ENCODE measurements at places on chromosomes 4 and X.
A peak's percentile ranks its signal among the peaks of the same experiment; 100 is the strongest.

DNA sequence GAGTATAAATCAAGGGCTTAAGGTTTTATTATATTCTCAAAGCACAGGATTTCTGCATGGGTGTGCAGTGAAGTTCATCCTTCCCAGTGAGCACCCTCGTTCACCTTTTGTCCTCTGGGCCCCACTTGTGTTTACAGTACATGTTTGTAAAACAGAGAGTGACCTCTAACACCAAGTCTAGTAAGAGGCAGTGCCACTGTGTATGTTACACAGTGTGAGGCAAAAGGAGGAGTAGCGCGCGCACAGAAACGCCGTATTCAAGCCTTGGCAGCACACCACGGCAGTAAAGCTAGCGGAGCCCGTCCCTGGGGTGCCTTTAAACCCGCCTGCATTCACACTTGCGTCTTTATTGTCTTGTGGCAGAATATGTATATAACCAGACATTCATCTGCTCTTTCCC, 51.9 kb downstream of the CCNI start:
- no peak for DNase-seq

DNA sequence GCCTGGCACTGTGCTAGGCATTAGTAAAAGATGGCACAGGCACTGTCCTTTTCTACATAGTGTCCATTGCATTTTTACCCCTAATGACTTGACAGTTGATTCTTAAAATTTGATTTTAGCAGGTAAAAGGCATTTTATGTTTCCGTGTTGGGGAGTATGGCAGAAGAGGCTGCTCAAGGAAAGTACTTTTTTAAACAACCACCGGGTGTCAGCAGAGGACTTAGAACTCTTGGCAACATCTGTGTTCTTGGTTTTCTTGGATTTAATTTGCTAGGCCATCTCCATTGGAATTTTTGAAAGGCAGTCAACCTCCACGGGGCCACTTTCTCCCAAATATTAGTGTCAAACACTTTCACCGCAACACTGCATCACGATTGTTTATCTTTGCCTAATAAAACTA, 102.9 kb downstream of the TSPAN7 start:
- DNase-seq = no peak

- no peak for DNase-seq
Observed at GRCh38 chr4:3404546-3404945, 37.2 kb upstream of the HGFAC start.

DNA sequence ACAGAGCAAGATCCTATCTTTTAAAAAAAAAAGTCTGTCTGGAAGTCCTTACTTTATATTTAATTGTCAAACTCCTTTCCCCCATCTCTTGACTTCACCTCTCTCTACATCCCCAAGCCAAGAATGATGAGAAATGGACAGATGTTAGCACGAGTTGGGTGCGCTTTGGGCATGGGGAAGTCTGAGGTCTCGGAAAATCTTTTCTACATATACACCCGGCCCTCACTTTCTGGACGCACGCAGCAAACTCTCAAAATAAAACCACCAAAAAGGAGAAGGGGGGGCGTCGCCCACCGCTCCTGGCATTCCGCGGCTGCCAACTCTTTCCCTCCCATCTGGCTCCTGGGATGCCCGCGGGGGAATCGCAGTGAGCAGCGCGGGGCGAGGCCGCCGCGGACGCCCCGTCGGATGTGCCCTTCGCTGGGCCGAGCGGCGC, 756 bp downstream of the IGFBP7 start:
- DNase-seq = no peak

GRCh38 chr4:89837993-89838390, 1.0 kb upstream of the SNCA start:
- no peak for DNase-seq

DNA sequence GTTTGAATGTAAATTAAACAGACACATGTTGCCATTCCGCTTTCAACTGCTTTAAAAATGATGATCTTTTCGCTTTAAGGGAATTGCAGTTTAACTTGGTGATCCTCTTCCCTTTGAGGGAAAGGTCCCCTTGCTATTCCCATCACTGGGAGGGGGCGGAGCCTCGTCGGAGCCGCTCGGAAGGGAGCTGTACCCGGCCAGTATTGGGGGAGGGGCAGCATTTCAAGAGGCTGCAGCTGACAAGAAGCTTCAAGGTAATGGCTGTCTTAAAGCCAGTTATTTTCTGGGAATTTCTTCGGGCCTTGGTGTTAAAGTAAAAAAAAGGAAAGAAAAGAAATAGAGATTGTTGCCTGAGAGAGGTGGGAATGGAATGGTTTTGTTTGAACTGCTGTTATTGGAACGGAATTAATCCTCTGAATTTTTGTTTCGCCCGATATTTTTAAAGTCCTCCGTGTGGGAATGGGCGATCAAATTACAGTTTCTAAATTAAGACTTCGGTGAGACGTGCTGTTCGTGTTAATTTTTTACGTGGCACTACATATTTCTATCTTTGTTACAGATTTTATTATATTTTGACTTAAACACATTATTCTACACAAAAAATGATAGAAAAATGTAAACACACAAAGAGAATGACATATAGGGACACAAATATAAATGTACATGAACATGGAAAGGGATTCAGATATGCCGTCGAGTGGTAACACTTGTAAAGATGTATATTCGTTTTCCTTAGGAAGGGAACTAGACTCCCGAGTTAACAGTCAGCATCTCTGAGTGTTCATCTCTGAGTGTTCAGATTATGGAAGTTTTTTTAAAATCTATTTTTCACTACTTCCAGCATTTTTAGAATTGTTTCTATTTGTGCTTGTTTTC, 9.2 kb downstream of the PWWP3B start:
- DNase-seq = no peak

DNA sequence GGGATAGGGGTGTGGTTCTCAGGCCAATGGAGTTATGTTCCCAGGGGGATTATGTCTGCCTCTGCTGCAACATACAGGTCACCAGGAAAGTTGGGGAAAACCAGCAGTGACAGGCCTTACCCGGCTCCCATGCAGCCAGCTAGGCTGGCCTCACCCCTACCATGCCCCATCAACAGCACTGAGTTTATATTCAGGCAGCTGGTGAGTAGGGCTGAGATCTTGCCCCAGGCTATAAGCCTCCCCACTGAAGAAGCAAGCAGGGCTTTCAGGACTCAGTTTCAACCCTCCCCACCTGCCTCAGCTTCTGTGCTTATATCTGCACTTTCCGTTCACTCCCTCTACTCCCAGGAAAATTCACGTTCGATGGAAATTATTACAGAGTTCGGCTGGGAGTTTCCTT, 122.4 kb upstream of the PGRMC2 start:
- no peak for DNase-seq

DNA sequence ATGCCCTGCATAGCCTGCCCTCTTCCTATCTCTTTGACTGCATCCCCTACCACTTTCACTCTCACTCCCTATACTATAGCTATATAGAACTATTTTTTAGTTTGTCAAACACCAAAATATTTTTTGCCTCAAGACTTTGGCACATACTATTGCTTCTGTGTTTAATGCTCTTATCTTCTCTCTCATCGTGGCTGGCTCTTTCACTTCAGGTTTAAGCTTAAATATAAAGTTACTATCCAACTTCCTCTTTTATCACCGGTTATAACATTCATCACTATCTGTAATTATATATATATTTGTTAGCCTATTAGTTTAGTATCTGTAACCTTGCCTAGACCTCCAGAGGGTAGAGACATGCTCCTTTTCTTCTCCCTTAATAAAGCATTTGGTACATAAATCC, 11.5 kb upstream of the HMGB2 start:
- DNase-seq = no peak

- no peak for DNase-seq
Observed at GRCh38 chr4:56026596-56026995, 77.9 kb downstream of the CEP135 start.

DNA sequence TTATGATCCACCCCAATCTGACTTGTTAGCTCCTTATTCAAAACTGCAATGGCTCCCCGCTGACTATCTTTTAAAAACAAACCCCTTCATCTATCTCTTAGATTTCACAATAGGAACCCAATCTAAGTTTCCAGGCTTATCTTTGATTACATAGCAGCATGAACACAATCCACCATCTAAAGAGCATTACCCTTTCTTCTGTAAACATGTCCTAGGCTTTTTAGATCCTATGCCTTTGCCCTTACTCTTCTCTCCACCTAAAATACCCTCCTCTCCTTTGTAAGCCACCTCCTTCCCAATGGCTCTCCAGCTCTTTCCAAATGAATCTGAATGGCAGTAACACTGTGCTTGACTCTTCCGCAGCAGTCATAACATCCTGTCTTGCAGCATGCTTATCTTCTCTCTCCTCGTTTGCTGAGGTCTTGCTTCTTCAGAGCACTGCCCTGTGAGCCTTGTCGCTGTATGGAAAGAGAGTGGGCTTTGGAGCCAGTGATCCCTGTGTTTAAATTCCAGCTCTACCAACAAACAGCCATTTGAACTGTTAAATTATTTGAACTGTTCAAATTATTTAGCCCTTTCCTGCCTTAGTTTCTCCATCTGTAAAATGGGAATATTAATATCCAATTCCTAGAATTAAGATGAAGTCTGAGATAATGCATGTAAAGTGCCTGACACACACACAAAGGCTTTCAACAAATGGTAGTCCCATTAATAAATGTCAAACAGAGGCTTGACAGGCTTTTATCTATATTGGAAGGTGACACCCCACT, 16.2 kb upstream of the TSPAN5 start:
- no peak for DNase-seq

GRCh38 chr4:176198316-176198903, 3.0 kb upstream of the SPATA4 start:
- no peak for DNase-seq

DNA sequence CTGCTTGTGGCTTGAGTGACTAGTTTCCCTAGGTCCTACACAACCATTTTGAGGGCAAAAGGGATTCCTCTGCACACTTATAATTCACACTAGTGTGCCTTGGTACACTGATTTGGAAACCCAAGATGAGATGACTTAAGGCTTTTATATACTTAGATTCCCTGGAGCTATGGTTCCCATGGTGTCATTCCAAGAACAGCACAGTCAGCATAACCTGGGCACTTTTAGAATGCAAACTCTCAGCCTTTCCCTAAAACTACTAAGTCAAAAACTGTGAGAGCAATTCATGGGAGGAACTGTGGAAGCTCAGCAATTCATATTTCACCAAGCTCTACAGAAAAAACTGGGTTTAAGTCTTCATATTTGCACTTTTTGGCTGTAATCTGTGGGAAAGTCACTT, 38.0 kb upstream of the ZC4H2 start:
- DNase-seq = no peak

- no peak for DNase-seq
Observed at GRCh38 chrX:85244450-85245211, 840 bp downstream of the ZNF711 start.

DNA sequence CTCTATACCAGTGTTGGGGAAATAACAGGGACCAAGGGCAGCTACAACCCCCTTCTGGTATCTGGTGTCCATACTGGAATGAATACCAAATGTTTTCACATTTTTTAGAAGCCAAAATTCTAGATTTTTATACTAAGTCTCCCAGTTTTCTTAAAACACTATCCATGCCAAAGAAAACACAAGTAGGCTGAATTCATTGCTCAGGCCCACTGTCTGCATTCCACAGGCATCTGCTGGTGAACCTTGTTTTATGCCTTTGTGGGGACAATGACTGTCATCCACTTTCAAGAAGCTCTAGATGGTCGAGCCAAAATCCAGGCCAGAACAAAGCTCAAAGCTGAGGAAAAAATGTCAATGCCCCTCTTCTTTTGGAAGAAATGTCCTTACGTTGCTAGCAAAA, 213.4 kb upstream of the RASGEF1B start:
- no peak for DNase-seq

GRCh38 chr4:113069212-113069892, 19.9 kb downstream of the ANK2 start:
- DNase-seq = no peak

DNA sequence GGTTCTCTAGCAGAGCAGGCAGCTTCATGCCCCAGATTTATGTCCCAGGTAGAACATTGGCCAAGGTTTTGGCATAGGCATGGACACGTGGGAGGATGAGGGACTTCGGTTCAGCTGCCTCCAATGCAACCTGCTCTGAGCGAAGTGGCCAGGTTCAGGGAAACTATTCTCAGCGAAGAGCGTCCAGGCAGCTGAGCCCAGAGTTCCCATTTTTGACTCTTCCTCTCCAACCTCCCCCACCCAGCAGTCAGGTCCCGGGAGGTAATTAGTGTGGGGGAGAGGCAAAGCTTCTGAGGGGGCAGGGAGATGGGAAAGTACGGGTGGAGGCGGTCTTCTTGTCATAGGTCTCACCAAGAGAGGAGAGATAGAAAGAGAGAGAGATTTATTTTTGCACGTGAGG, 1.0 kb downstream of the GABRA4 start:
- no peak for DNase-seq

- DNase-seq = no peak
Observed at GRCh38 chr4:61451935-61452334, 251.8 kb downstream of the ADGRL3 start.

GRCh38 chr4:38868059-38868960, 704 bp downstream of the FAM114A1 start:
- no peak for DNase-seq

DNA sequence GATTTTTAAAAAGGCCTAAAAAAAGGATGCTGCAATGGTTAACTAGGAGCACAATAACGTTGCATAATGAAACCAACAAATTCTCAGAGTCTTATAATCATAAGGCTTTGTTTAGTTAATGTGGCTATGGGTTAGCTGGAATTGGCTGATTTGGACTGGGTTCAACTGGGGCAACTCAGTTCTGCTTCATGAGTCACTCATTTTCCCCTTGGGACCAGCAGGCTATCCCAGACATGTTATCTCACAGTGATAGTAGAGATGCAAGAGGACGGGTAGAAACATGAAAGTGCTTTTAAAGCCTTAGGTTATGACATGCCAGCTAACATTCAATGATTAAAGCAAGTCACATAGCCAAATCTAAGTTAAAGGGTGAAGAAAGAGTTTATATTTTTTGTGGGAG, 189.2 kb upstream of the GK2 start:
- DNase-seq = no peak

- peak; percentile 88 for DNase-seq
Observed at GRCh38 chr4:77819843-77820648, 878 bp upstream of the CNOT6L start.

- no peak for DNase-seq
Observed at GRCh38 chrX:153449368-153450113, 3.7 kb upstream of the TREX2 start.

- DNase-seq = no peak
Observed at GRCh38 chrX:41128955-41129354, 43.7 kb downstream of the USP9X start.

GRCh38 chrX:97616883-97617530, 733.3 kb downstream of the RPA4 start:
- DNase-seq = no peak

GRCh38 chr4:156293657-156294297, 340.1 kb upstream of the CTSO start:
- DNase-seq = no peak

DNA sequence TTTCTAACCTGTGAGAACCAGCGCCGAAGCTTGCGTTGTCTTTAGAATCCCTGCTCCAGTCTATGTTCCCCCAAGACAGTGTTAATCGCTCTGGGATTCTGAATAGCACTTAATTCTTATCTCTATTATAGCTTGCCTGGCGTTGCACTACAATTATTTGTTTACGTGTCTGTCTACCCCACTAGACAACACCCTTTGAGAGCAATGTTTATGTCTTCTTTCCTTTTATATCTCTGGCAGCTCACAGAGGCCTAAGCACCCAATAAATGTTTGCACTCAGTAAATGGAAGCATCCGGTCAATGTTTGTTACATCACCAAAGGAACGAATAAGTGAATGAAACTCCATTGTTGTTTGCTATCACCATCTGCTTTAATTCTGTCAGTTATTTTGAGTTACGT, 4.8 kb upstream of the NHS start:
- no peak for DNase-seq

- DNase-seq = no peak
Observed at GRCh38 chr4:89719536-89720090, 117.3 kb downstream of the SNCA start.

- no peak for DNase-seq
Observed at GRCh38 chr4:51868449-51868847, 25.5 kb downstream of the DCUN1D4 start.

Data from activated CD8-positive, alpha-beta memory T cell treated with anti-CD3 and anti-CD28 coated beads for 1 hour (primary cell).